ENCODE measurements at places on chromosomes 3 and 15. TPM values are rescaled to one million over a fixed set of nuclear protein-coding genes. Genes with fewer than 3 reads are reported as not detected.
A peak's percentile ranks its signal among the peaks of the same experiment; 100 is the strongest.

GRCh38 chr3:117706037-117706436, 996.5 kb downstream of the TUSC7 start:
- no peak for DNase-seq

GRCh38 chr15:64447536-64448315, 12.7 kb upstream of the ZNF609 start:
- no peak for DNase-seq

DNA sequence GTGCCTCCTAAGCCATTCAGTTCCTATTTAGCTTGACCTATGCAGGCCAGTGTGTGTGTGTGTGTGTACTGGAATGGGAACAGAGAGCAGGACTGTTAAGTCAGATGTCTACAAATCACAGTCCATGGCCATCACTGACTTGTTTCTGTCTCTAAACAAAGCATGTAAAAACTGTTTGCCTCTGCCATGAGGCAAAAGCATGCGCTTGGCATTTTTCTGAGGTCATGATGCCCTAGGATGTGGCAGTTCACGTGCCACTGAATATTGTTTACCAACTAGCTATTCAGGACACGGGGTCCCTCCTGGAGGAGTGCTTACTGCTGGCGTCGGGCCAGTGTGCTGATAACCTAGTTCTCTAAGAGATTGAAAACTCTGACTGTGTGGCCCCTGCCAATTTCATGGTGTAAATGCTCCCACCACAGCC, 8.2 kb upstream of the ATP13A3 start:
- DNase-seq = peak; percentile 53

GRCh38 chr3:58349792-58350626, 17.3 kb downstream of the PXK start:
- peak; percentile 75 for DNase-seq

- DNase-seq = no peak
Measured at GRCh38 chr3:53592862-53593261, 98.5 kb downstream of the CACNA1D start.

Gene CNTN4
- total RNA-seq = 33.6 TPM

Gene SUSD5
- 2.6 TPM for total RNA-seq

Gene CX3CR1
- total RNA-seq = 1.1 TPM

Measured in thyroid gland (tissue), 4 donors.